ENCODE measurements at places on chromosomes 7 and 10. TPM values are rescaled to one million over a fixed set of nuclear protein-coding genes. Genes with fewer than 3 reads are reported as not detected.

ADARB2 gene
- 0.16 TPM for polyA plus RNA-seq

CALHM3 gene
- polyA plus RNA-seq = not detected

TRPV5 gene
- 0.15 TPM for polyA plus RNA-seq

UPK3B gene
- 0.22 TPM for polyA plus RNA-seq

SLIT1 gene
- polyA plus RNA-seq = 0.70 TPM

GRCh38 chr7:93921607-93922566, at the start of gene GNG11:
TSS of gene GNG11 (plus strand) at chr7:93921735. CDS start at chr7:93922138, 403 bp downstream.
- DNase-seq = no peak

DNA sequence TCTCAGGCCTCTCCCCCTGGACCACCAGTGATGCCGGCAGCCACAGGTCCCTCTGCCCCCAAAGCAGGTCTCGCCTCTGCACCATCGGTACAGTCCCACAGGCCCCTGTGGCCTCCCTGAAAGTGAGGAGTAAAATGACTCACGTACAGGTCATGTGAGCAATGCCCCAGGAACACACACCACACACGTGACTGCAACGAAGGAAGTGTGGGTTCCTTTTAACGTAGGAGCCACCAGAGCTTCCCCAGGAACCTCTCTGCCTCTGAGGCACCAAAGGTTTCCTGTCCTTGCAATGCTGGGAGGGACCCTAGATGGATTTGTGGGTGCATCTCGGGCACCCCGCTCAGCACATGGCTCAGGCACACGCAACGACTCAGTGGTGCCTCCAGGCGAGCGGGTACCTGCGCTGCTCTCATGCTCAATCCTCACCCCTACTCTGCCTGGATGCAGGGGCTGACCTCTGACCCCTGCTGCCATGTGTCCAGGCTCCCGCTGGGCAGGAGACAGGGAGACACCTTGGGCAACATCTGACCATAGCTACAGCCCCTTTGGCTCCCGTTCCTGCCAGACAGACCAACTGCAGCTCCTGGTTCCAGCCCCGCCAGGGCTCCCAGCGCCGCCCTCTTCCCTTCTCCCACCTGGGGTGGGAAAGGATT, 120.7 kb downstream of the PRKAG2 start:
- DNase-seq = no peak

DNA sequence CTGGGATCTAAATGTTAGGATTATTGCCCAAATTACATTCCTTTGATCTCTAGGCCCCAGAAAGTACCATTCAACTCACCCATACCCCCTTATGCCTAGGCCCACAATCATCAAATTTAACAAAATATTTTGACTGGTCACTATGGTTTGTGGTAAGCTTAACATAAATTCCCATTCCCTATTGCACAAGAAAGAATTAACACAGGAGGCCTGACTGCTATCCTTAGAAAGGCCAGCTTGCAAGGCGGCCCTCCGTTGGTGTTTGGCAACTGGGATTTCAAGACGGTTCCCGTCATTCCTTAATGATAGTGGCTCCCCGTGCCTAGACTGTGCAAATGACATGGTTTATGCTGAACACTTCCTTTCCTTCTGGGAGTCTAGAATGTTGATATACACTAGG, 29.6 kb downstream of the ARHGAP21 start:
- DNase-seq = no peak

DNA sequence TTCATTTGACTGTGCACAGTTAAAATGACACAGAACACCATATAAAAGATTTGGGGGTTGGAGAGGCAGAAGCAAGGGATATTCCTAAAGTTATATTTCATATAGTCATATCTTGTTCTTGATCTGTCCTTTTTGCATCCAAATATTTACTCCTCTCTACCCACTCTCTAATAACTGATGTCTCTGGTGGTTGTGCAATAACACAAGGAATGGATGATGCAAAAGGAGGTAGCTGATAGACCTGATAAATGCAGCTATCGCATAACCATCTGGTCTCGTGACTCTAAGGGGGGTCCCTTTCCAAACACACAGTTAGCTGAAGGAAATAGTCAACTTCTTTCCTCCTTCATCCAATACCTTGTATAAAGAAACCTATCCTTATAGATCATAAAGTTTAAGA, 123.1 kb downstream of the POLR1F start:
- DNase-seq = no peak

DNA sequence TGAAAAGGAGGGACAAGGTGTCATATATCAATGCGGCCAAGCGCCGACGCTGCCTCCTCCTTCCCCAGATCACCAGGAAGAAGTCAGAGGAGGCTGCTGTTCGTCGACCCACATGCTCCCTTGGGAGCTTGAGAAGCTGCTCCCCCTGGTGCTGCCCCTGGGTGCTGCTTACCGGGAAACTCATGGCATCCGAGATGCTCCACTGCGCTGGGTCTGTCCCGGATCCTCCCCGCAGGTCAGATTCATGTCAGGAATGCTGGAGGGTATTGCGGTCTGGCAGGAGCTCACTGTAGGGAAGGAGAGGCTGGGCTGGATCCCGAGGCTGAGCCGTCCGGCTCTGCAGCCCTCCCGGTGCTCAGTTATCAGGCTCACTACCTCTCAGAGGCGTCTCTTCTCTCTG, 123.7 kb upstream of the FAM20C start:
- DNase-seq = no peak

- no peak for DNase-seq
Observed at GRCh38 chr7:114979388-114979787, 57.5 kb downstream of the MDFIC start.

GRCh38 chr7:157604661-157605381, 268.0 kb downstream of the DNAJB6 start:
- DNase-seq = no peak

GRCh38 chr10:23331567-23332301, 12.9 kb downstream of the C10orf67 start:
- no peak for DNase-seq

- DNase-seq = no peak
Observed at GRCh38 chr7:121139427-121139826, 150.9 kb downstream of the CPED1 start.

- no peak for DNase-seq
Observed at GRCh38 chr7:129947701-129948100, 5.1 kb downstream of the UBE2H start.

DNA sequence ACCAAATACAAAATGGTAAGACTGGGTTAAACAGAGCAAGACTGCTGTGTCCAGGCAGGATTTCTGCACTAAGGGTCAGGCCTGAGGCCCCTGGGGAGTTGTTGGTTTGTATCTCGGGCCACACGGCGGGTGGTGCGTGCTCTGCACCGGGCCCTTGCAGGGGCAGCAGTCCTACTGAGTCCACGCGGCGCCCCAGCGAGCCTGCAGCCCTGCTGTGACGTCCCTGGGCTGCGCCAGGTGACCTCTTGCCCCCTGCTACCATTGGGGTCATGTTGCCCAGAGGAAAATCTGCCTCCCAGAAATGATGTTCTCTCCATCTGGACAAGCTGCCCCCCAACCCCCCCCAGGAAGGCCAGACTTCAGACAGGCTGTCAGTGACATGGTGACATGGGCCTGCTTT, 281.5 kb downstream of the CELF2 start:
- DNase-seq = no peak

GRCh38 chr10:117754770-117755658, 212.5 kb downstream of the EMX2 start:
- no peak for DNase-seq

DNA sequence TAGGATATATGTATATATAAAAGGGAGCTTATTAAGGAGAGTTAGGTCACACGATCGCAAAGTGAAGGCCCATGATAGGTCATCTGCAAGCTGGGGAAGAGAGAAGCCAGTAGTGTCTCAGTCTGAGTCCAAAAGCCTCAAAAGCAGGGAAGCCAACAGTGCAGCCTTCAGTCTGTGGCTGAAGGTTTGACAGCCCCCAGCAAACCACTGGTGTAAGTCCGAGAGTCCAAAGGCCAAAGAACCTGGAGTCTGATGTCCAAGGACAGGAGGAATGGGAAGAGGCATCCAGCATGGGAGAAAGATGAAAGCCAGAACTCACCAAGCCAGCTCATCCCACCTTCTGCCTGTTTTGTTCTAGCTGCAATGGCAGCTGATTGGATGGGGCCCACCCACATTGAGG, 88.9 kb upstream of the TBX20 start:
- no peak for DNase-seq

- no peak for DNase-seq
Observed at GRCh38 chr10:77285529-77286182, 352.0 kb downstream of the KCNMA1 start.

DNA sequence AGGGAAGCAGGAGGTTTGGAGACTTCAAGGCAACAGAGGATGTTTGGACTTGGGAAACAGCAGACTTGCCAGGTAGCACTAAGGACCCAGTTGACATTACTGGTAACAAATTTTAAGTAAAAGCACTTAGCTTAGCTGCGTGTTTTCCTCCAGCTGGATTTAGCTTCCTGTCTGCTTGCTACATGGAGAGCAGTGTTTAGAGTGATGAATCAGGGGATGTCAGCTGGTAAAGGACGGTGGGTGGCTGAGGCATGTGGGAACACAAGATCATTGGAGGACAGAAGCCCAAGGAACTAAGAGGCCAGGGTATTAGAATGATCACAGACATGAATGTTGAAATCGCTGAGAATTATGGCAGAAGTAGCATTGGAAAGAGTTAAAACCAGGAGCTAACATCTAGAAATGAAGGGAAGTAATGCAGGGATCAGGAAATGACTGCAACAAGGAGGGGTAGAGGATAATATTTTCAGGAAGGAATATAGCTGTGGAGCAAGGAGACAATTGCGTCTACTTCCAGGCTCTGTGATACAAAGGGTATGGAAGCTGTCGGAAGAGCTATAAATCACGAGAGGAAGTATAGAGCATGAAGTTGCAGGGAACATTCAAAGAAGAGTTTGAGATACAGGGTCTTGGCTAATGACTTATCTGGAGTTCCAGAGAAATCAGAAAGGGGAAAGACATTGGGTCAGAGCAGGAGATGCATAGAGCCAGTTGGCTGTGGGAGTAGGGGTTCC, 34.4 kb downstream of the CALD1 start:
- DNase-seq = no peak

- DNase-seq = no peak
Observed at GRCh38 chr10:43137717-43138020, 576 bp upstream of the CSGALNACT2 start.

DNA sequence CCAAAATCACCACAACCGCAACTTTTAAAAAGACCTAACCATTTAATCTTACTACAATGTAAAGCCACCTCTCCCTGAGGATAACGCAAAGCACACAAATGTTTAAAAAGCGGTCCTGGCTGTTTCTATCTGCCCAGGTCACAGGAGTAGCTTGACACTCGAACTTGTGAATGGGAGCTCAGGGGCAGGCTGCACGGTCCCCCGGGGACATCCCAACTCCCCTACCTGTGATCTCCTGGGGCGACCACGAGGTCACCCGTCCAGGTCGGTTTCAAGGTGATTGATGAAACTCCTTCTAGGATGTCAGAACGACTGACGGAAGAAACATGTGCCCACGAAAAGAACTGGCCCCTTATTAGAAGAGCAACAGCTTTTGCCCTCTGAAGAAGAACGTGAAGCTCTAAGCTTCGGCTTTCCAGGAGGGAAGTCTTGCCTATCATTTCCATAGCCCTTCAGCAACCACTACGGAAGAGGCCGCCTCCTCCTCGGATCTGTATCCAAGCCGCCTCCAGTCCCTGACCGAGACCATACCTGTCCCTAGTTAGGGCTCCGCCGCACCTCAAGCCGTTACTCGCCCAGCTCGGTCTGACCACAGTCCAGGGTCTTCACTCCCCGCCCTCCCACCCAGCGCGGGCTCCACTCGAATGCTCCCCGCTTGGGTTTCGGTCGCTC, 459 bp downstream of the CYCS start:
- no peak for DNase-seq

DNA sequence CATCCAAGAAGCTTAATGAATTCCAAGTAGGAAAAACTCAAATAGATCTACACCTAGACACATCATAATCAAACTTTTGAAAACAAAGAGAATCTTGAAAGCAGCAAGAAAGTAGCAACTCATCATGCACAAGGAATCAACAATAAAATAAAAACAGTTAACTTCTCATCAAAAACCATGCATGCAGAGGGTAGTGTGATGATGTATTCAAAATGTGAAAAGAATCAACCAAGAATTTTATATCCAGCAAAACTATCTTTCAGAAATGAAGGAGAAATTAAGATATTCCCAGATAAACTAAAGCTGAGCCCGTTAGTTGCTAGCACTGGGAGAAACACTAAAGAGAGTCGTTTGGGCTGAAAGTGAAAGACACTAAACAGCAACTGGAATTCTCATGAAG, 4.3 kb upstream of the PARP12 start:
- DNase-seq = no peak

Measured in forelimb muscle (tissue), 1 donor.